Right atrium auricular region (tissue), 2 donors: ENCODE measurements at places on chromosomes 12 and 14.

- DNase-seq: peak; percentile 23
These were observed 3.9 kb downstream of the NACA start for GRCh38 chr12:56721216-56721615.

DNA sequence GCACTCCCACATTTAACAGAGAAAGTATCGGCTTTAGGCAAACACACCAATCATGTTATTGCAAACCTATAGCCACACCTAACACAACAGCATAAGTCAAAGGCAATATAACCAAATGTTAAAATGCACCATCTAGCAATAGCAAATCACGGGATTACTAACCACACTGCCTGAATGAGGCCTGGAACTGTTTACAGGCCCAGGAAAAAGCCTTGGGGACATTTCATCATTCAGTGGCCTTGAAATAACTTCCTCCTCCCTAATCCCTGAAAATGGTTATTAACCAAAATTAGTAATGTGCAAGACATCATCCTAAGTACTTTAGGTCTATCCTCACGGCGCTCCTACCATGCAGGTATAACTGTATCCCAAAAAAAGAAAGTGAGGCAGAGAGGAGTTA is 2.3 kb downstream of the GALC start:
- DNase-seq: no peak

- no peak for DNase-seq
These were observed 151.5 kb downstream of the PLXNC1 start for GRCh38 chr12:94299846-94300245.

- no peak for DNase-seq
These were observed 17.3 kb downstream of the TMEM132D start for GRCh38 chr12:129886541-129886940.

GRCh38 chr12:92561543-92561899 is 141.3 kb upstream of the PLEKHG7 start:
- peak; percentile 64 for DNase-seq

DNA sequence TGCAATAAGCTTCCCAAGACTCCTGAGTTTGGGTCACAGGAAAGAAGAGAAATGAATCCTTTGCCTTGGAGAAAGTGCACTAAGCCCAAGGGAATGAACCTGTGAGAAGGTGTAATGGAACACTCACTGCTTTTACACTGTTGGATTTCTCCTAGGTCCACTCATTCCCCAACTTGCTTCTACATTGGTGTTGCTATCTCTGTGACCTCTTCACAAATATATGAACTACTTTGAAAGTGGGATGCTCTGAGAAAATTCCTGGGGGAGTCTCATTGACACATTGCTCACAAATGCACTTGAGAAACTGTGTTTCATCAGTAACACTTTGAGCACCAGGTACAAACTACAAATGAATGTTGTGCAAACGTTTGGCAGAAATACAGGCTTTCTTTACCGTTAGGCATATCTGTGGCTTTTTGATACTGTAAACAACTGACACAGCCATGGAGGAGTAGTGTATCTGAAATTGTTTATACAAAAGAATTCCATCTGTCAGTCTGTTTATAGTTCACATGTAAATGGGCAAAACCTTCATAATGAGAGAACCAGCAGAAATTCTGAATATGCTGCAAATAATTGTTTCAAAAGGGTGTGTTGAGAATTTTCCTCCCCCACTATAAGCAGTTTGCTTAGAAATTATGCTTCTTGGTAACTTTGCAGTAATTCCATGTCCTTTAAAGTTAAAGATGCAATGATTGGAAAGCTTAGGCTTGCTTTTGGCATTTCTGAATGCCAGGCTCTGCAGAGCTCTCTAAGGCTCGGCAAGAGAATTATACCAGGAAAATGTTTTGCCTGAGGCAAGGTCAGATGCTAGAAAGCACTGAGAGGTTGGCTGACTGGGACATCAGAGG is 348.5 kb upstream of the DDHD1 start:
- DNase-seq: no peak

GRCh38 chr12:24560831-24561271 is 388.1 kb downstream of the BCAT1 start:
- no peak for DNase-seq

- DNase-seq: no peak
These were observed 43.6 kb downstream of the SYNE3 start for GRCh38 chr14:95472819-95473251.
